ENCODE measurements at places on chromosomes 4 and X.

DNA sequence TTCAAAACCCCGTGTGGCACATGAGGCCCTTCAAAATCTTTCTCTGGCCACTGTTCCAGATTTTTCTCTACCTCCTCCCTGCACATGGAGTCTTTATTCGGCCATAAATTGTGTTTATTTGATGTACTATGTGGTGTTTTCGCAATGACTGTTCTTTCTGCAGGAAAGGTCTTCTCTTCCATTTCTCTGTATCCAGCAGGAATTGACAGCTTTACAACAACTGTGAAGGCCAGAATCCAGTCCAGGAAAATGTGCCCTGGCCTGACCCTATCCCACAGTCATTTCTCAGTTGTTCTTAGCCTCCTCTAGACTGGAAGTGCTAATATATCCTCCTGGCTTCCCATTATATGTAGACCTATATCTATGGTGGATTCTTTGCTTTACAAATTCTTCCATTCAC is 191.4 kb downstream of the COL25A1 start:
- DNase-seq: no peak

GRCh38 chr4:100872811-100873210 is 355.0 kb upstream of the EMCN start:
- no peak for DNase-seq

DNA sequence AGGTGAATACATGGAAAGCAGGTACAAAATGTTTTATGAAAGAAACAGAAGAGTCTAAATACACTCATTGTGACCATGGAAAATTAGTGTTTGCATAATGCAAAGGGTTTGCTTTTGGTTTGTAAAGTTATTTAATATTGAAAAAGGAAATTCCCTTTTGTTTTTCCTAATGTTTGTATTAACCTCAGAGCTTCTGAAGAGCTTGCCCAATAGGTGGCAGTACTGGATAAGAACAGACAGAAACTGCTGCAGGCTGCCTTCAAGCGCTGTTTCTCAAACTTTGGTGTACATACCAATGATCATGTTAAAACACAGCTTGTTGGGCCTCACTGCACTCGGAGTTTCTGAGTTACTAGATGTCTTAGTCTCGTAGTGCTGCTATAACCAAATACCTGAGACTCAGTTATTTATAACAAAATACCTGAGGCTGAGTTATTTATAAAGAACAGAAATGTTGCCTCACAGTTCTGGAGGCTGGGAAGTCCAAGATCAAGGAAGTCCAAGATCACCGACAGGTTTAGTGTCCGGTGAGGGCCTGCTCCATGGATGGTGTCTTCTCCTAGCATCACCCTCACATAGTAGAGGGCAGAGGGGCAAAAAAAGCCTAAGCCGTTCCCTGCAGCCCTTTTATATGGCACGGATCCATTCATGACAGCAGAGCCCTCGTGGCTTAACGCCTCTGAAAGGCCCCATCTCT is 54.2 kb downstream of the SUPT20HL2 start:
- DNase-seq: peak; percentile 30

GRCh38 chr4:7032596-7032995 is 10.6 kb upstream of the TADA2B start:
- DNase-seq: no peak

DNA sequence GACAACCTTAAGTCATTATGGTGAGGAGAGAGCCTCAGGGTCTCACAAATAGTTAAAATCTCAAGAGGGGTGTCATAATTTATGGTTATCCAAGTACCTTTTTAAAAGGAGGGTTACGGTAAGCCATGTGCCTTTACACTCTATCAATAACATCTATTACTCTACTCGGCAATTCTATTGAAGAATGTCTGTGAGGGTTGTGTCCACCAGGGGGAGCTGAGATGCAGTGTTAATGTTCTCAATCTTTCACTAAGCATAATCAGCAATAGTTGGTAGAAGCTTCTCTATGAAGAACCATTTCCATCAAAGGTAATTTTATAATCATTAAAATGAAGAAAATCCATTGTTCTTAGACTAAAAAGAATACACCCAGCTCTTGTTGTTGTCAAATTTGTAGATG is 457.4 kb downstream of the CENPC start:
- DNase-seq: no peak

DNA sequence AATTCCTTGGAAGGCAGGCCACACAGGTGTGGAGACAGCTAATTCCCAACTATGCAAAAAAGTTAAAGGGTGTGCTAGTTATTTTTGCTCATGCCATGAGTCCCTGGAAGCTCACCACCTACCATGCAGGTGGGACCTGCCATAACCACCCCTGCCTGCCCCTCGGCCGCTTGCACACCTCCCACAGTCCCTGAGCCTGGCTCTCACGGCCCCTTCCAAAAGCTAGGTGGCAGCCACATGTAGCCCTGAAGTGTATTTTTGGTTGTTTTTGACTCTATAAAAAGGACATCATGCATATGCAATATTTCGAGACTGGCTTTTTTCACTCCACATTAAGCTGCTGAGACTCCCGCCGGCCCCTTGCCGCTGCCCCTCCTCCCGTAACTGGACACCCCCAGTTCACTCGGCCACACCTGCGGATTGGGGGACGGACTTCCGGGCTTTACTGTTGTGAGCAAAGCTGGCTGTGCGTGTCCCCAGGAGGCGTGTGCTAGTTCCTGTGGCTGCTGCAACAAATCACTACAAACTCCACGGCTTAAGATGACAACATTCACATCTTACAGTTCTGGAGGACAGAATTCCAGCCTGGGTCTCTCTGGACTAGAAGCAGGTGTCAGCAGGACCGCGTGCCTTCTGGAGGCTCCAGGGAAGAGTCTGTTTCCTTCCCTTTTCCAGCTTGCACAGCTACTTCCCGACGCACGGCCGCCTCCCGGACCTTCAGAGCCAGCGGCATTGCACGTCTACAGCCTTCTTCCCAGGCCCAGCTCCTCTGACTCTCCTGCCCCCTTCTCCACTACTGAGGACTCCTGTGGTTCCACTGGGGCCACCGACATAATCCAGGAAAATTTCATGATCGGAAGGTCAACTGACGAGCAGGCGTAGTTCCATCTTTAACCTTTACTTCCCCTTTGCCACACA is 24.8 kb downstream of the ZFYVE28 start:
- no peak for DNase-seq

GRCh38 chr4:33470805-33471204 is 2750.6 kb downstream of the PCDH7 start:
- no peak for DNase-seq

- DNase-seq: peak; percentile 34
Measured at GRCh38 chrX:108001218-108001814, 19.1 kb upstream of the TEX13B start.

GRCh38 chr4:6989331-6989923 is 53.7 kb upstream of the TADA2B start:
- DNase-seq: no peak

- no peak for DNase-seq
Measured at GRCh38 chr4:152050106-152050505, 289.3 kb upstream of the GATB start.

DNA sequence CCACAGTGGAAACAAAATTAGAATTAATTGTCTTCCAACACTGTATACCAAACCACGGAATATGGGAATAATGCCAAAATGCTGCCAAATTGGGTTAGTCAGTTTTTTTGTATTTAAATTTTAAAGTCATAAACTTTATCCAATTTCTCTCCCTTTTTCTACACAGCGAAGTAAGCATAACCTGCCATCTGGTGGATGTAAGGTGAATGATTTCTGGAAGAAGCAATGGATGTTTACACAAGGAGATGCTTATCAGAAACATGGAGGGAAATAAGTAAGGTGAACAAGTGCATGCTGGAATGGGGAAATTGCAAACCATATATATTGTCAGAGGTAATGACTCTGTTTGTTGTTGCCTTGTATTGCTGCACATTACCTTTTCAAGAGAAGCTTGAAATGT is 691.9 kb downstream of the TECRL start:
- DNase-seq: no peak

GRCh38 chrX:39874202-39874816 is 223.4 kb downstream of the BCOR start:
- DNase-seq: no peak

GRCh38 chr4:169715826-169716225 is 41.9 kb downstream of the HPF1 start:
- DNase-seq: no peak

GRCh38 chr4:80029364-80029763 is 43.7 kb downstream of the ANTXR2 start:
- no peak for DNase-seq

DNA sequence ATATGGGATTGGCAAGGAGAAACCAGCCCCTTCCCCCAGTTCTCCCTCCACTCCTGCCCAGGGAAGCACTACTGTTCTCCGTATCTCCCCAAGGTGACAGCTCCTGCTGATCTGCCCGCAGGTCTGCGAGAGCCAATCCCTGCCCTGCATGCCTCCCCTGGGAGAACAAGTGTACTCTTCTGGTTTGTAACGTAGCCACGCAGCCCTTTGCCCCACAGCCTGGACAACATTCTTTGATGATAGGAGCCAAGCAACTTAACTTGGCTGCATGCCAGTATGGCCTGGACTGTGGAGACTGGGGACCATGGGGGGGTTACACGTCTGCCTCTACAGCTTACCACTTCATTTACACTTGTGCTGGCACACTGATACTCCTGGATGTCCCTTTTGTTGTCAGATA is 2.0 kb downstream of the STBD1 start:
- no peak for DNase-seq

DNA sequence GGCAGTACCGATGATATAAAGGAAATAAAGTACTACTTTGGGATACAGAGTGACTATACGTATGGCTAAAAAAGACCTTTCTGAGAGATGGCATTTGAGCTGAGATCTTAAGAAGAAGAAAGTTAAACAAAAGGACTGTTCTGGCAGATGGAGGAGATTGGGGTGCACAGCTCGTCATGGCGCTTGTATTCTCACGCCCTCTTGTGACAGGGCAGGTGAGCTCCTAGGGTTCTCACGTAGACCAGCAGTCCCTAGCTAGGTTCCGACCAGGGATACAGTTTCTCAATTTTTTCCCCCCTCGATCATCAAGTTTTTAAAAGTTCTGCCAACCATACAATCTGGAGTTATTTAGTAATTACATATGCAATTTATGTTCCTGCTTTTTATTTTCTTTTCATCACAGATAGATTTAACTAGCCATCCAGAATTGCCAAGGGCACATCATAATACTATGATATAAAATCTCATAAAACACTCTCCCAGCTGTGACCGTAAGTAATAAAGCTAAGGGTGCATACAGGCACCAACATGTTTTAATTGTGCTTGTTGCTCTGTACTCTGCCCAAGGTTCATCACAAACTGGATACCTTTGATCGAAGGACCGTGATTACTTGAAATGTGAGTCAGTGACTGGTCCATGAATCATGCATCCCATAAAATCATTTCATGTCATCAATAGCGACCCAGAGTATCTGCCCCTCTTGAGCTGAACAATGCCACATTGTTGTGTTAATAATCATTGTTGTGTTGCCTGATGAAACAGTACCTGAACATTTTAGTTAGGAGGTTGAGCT is 69.4 kb upstream of the ZNF518B start:
- DNase-seq: no peak

GRCh38 chr4:4750187-4750586 is 109.3 kb upstream of the MSX1 start:
- DNase-seq: no peak

DNA sequence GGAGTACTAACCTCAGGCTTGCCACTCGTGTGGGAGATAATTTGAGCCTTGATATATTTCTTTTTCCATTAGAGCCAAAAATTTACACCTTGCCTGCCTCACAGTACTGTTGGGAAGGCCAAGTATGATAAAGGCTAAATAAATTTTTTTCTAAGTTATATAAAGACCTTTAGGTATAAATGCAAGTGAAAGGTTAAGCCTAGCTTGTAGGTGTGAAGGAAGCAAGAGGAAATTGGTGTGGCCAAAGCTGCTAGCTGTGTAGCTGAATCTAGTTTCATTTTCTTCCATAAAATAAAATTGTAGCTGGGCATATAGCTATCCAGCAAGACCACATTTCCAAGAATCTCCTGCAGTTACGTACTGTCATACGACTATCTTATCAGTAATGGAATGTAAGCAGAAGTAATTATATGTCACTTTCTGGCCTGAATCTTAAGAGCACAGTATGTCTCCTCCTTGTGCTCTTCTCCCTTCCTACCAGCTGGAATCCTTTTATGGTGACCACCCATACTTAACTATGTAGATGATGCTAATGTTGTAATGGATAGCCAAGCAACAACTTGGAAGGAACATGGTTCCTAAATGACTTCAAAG is 14.3 kb upstream of the GABRE start:
- no peak for DNase-seq

- no peak for DNase-seq
Measured at GRCh38 chr4:169226565-169226964, 44.2 kb downstream of the SH3RF1 start.

DNA sequence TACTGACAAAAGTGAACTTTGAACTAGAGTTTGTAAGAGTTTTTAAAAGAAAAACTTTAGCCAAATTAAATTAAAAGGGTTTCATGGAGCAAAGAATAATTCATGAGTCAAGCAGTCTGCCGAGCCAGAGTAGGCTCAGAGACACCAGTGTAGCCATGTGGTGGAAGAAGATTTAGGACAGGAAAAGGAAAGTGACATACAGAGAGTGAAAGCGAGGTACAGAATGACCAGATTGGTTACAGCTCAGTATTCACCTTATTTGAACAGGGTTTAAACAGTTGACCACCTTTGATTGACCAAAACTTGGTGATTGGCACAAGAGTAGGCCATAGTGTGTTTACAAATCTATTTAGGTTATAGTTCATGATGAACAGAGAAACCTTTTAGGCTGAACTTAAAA is 377.8 kb downstream of the KLHL4 start:
- DNase-seq: no peak

GRCh38 chr4:185182239-185182638 is 21.6 kb downstream of the CFAP97 start:
- no peak for DNase-seq

DNA sequence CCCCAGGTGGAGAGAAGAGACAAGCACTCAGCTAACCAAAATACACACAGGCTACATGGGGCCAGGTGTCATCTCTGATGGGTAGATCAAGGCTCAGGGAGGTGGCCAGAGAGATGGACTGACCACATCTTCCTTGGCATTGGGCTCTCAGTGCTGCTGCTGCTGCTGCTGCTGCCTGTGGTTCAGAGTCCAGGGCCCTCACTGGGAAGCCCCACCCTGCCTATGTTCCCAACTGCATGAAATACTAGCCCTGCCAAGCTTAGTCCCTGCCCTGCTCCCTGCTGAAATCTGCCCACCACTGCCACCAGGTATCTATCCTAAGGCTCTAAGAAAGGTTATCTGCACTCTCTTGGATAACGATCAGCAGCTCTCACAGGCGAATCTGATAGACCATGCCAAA is 118.7 kb downstream of the EFHC2 start:
- DNase-seq: no peak

- no peak for DNase-seq
Measured at GRCh38 chr4:80420638-80421037, 85.1 kb downstream of the CFAP299 start.

GRCh38 chr4:133544097-133544496 is 395.0 kb downstream of the PCDH10 start:
- DNase-seq: no peak

DNA sequence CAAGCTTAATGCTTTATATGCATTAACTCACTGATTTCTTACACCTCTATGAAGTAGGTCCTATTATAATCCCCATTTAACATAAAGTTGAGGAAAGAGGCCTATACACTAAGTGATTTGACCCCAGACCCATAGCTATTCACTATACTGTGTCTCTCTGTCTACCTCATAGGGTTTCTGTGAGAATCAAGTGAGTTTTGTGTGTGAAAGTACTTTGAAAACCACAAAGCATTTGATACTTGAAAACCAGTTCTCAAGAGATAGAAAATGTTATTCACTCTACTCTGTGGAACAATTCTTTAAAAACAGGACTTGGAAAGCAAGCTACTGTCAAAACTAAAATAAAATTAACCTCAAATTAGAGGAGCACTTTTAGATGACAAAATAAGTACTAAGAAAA is 35.0 kb downstream of the SHROOM3 start:
- DNase-seq: no peak

GRCh38 chrX:5829060-5829459 is 399.6 kb downstream of the NLGN4X start:
- no peak for DNase-seq

All from NCI-H1092 (cell line).